ENCODE measurements at places on chromosomes 16 and 17.
A peak's percentile ranks its signal among the peaks of the same experiment; 100 is the strongest.

GRCh38 chr17:64938925-64939474 lies 19.7 kb upstream of the LRRC37A3 start:
- peak; percentile 19 for DNase-seq

- no peak for DNase-seq
Observed at GRCh38 chr16:22023505-22023904, 15.6 kb downstream of the MOSMO start.

GRCh38 chr17:47695429-47696376 lies 1.7 kb downstream of the TBKBP1 start:
- no peak for DNase-seq

- no peak for DNase-seq
Observed at GRCh38 chr17:19321481-19322128, 40.9 kb downstream of the B9D1 start.

DNA sequence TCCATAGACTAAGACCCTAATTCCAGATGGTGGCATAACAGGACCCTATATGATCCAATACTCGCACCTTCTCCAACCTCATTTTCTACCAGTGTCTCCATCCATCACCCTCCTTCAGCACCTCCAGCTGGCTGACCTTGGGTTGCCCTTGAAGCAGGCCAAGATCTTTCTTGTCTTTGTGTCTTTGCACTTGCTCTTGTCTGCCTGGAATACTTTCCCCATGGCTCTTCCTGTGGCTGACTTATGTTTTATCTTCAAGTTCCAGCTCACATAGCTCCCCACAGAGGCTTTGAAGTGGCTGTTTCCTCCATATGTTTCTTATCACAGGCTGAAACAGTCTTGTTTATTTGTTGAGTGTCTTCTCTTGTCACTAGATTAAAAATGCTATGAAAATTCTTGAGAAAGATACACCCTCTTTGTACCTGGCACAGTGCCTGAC lies 29.6 kb upstream of the MMD start:
- no peak for DNase-seq

DNA sequence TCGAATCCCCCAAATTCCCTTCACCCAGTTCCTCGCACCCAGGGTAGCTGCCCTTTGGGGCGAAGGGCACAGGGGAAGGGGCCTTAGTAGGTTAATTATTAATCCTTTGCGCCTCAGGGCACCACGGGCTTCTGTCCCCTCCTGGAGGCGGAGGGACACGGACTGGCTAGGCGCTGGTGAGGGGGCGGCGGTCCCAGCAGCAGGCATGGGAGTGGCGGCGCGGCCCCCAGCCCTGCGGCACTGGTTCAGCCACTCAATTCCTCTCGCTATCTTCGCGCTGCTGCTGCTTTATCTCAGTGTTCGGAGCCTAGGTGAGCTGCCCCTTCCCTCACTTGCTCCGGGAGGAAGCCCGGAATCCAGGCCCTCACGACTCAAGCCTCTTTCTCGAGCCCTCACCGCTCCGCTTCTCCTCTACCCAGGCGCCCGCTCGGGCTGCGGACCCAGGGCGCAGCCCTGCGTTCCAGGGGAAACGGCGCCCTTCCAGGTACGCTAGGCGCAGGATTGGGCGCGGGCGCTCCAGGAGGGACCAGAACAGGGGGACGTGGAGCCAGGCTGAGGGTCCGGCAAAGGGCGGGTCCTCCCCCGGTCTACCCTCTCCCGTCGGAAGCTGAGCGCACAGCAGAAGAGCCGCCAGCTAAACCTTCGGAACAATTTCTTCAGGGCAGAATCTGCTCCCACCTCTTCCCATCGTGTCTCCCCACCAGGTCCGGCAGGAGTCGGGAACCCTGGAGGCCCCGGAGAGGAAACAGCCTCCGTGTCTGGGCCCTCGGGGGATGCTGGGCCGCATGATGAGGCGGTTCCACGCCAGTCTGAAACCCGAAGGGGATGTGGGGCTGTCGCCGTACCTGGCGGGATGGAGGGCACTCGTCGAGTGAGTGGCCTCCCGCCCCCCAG lies at the start of gene GLTPD2:
TSS of gene GLTPD2 (plus strand) at position 158 of the 894 bp plus-strand sequence. CDS start at position 206, 48 bp downstream.
- no peak for DNase-seq

- no peak for DNase-seq
Observed at GRCh38 chr16:14539631-14540030, 90.4 kb downstream of the PARN start.

Data from activated naive CD4-positive, alpha-beta T cell (primary cell).